ENCODE measurements at places on chromosomes 4 and X.

DNA sequence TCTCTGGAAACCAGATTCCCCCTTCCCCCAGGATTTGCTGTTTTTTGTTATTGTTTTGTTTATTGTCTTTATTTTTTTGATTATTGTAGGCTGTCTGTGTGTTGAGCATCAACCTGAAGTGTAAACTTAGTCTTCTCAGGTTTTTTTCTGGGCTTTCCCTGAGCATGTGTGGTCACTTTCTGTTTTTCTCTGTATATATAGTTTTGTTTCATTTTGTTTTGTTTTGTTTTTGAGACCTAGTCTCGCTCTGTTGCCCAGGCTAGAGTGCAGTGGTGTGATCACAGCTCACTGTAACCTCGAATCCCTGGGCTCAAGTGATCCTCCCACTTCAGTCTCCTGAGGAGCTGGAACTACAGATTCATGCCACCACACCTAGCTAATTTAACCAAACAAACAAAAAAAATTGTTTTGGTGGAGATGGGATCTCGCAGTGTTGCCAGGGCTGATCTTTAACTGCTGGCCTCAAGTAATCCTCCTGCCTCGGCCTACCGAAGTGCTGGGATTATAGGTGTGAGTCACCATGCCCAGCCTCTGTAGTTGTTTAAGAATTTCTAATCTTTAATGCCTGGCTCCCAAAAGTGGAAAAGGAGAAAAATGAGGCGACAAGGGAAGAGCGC is 9.1 kb downstream of the IL13RA1 start:
- no peak for DNase-seq

- DNase-seq, result no peak
These were observed 14.7 kb downstream of the CHST7 start for GRCh38 chrX:46588263-46588662.

DNA sequence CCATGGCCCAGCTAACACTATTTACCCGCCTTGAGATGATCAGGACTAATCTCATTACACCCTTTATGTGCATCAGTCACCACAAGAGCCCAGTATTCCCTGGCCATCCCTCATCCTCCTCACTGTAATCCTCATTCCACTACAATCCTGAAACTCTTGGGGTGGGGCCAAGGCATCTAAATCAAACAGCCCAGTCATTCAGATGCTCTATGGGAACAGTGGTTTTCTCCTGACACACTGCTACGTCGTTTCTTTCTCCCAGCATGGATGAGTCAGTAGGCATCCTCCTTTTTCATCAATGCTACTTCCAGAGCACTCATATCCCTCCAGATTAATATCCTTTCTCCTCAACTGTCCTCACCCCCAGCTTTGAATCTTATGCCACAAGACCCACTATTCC is 5.6 kb downstream of the SDAD1 start:
- DNase-seq, result no peak

GRCh38 chr4:173088144-173088543 is 80.5 kb upstream of the GALNT7 start:
- DNase-seq, result no peak

- no peak for DNase-seq
These were observed 248.3 kb upstream of the KLF3 start for GRCh38 chr4:38415682-38416081.

GRCh38 chr4:154120690-154121345 is 331.9 kb upstream of the SFRP2 start:
- DNase-seq, result no peak

Data from activated CD4-positive, alpha-beta T cell treated with anti-CD3 and anti-CD28 coated beads for 1 hour (primary cell).